ENCODE measurements at places on chromosomes 3 and 15.

DNA sequence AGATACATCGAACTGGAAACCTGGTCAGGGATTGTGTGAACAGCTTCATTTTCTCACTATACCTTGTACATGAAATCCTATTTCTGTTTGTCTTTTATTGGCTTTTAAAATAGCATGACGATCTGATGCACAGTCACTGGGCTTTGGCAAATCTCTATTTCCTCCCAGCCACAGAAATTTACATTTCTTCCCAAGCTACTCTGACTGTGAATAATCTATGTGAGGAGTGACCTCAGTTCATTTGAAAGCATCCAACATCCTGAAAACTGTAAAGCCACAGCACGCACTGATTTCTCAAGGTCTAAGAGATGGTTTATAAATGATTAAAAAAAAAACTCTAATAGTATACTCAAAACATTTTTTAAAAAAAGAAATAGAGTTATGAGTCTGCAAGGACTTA lies 450.3 kb downstream of the IL5RA start:
- no peak for DNase-seq

- no peak for DNase-seq
Observed at GRCh38 chr3:69343875-69344274, 42.0 kb downstream of the FRMD4B start.

- DNase-seq = no peak
Observed at GRCh38 chr15:72338617-72339321, 18.8 kb upstream of the CELF6 start.

DNA sequence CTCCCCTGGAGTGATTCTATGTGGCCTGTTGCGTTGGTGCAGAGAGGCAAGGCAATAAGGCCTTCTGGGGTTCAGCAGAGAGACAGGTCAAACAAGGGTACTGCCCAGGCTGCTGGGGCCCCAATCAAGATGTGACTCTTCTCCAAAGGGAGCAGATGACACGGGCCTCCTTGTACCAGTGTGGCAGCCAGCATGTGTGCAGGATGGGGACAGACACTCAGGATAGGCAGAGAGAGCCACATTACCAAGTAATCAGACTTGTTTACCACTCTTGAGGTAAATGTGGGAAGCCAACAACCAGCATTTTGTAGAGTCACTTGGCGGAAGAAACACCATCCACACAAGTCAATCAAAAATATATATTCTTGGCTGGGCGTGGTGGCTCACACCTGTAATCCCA lies 95.3 kb upstream of the DLG1 start:
- no peak for DNase-seq

- DNase-seq = no peak
Observed at GRCh38 chr3:6860954-6861624, at the start of gene GRM7. Gene GRM7, plus strand, starts transcription at chr3:6861115.

DNA sequence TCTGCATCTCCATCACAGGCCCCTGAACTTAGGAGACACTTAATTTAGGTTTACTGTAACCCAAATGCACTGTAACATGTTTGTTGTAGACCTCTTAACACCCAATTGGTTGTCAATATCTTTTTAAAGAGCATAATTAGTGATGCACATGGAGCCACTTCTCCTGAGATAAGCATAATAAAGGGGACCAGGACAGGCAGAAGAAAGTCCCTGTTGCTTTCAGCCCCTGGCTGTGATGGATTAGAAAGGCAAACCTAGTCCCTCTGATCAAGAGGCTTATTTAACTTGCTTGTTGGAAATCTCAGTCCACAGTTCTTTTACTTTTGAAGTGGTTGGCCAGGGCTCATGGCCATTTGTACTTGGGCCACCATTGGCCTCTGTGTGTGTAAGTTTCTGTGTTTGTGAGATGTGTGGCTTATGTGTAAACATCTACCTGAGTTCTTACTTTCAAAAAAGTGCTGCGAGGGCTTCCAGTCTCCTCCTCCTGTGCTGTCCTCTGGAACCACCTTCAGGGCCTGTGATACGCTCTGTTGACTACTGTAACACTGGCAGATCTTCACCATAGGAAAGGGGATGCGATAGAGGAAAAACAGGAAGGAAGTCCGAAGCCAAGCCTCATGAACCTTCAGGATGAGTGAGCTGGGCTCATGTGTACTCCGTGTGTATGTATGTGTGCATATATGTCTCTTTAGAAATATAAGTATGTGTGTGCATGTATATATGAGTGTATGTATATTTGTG lies 136.2 kb downstream of the EPHB1 start:
- DNase-seq = no peak

- DNase-seq = no peak
Observed at GRCh38 chr3:79249701-79250100, 518.1 kb downstream of the ROBO1 start.

GRCh38 chr3:132659365-132660051 lies at the start of gene ACAD11:
Gene ACAD11, minus strand, starts transcription at chr3:132659809. Its CDS starts 58 bp downstream, at chr3:132659751.
- DNase-seq = peak; percentile 61

- DNase-seq = no peak
Observed at GRCh38 chr3:171700157-171700556, 110.1 kb downstream of the PLD1 start.

- no peak for DNase-seq
Observed at GRCh38 chr15:101043911-101044624, 124.9 kb downstream of the LRRK1 start.

DNA sequence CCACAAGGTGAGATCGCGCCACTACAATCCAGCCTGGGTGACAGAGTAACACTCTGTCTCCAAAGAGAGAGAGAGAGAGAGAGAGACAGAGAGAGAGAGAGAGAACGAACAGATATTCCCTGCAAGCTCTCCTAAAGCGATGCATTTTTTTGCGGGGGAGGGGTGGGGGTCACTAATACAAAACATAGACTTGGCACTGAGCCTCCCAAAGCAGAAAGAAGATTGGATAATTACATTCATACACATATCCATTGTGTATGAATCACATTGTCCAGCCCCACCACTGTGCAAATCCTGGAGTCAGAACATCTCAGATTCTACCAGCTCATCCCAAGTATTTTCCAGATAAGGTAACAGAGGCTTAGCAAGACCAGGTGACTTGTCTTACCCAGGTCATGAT lies 459.9 kb downstream of the MAGI1 start:
- DNase-seq = no peak

- DNase-seq = no peak
Observed at GRCh38 chr3:178048768-178049167, 487.5 kb upstream of the KCNMB2 start.

GRCh38 chr3:166688665-166689064 lies 691.4 kb downstream of the ZBBX start:
- DNase-seq = no peak

GRCh38 chr15:76011627-76012551 lies at the start of gene NRG4:
Gene NRG4, minus strand, starts transcription at chr15:76012424. Its CDS starts 1,194 bp downstream, at chr15:76011230.
- no peak for DNase-seq

GRCh38 chr3:39216176-39216790 lies 23.9 kb upstream of the XIRP1 start:
- no peak for DNase-seq

GRCh38 chr3:8759038-8759707 lies 10.2 kb downstream of the OXTR start:
- no peak for DNase-seq

DNA sequence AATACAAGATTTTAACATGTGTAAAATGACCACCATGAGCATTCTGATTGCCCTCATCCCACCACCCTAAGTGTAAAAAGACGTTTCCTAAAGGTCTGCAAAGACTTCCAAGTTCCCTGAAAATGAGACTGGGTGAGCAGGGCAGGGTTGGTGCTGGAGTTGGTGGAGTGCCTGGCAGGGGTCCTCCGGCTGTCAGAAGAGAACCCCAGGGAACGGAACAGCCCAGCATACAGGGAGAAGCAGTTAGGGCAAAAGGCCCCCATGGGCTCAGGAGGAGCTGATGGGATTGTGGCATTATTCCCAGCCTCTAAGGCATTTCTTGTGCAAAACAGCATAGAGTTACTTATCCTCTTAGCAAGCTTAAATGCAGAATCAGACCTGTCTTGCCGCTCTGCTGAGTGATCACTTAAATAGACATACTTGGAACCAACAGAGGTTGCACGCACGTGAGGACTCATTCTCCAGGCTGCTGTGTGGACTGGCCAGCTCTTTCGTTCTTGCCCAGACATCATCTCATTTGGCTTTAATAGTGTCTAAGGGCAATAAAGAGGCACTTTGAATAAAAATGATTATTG lies 36.0 kb downstream of the XYLB start:
- no peak for DNase-seq

DNA sequence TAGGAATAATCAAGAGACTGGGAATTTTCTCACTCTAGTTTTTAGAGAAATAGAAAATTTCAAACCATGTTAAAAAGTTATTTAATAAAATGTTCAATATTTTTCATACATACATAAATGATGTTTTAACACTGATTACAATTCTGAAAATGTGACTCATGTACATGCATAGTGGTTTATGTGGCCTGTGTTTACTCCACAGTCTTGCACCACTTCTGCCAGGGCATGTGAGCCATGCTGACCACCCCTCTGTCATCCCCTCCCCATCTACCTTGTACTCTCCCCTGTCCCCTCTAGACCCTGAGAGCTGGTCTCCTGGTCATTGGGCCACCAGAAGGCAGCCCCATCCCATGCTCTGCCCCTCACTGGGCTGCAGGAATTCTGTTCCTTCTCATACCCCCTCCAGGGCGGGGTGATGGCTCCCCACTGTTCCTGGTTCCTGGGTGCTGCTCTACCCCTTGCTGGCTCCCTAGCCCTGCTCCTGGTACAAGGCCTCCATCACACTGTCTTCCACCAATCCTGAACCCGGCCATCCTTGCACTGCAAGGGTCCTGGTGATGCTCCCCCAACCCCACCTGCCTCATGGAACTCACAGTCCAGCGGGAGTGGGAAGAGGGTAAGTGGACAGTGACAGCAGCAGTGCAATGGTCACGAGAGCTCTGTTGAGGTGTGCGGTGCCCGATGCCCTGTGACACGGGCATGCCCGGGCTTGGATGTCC lies 24.2 kb upstream of the SLC41A3 start:
- DNase-seq = no peak

- no peak for DNase-seq
Observed at GRCh38 chr15:85128621-85129020, 147.0 kb downstream of the PDE8A start.

DNA sequence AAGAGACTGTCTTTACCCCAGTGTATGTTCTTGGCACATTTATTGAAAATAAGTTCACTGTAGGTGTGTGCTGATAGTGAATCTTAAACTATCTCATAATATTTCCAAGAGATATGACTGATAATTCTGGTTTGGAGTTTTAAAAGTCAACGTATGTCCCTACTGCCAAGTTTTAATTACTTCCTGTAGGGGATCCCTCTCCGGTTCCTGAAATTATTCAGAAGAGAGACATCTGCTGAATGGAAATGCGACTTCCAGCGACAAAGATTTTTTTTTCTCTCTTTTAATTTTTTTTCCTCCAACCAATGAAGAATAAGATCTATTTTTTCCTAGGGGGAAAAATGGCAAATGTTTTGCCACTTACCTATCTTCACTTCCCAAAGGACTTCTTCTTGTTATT lies 498.9 kb upstream of the TGFBR2 start:
- DNase-seq = no peak

DNA sequence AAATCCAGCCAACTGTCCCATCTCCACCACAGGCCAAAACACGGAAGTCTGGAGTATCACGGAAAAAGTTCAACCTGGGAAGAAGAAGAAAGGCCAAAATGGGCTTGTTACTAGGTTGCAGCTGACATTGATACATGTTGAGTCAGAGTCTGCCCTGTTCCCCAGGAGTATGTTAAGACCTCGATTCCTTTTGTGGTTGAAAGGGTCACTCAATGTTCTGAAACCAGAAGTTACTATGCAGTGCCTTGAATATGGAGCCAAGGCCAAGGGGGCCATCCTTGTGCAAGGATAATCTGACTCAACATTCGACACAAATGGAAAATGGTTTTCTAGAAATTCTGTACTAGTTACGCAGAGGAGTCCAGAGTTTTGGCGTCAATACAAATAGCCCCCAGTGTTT lies 104.2 kb downstream of the DGKG start:
- no peak for DNase-seq

DNA sequence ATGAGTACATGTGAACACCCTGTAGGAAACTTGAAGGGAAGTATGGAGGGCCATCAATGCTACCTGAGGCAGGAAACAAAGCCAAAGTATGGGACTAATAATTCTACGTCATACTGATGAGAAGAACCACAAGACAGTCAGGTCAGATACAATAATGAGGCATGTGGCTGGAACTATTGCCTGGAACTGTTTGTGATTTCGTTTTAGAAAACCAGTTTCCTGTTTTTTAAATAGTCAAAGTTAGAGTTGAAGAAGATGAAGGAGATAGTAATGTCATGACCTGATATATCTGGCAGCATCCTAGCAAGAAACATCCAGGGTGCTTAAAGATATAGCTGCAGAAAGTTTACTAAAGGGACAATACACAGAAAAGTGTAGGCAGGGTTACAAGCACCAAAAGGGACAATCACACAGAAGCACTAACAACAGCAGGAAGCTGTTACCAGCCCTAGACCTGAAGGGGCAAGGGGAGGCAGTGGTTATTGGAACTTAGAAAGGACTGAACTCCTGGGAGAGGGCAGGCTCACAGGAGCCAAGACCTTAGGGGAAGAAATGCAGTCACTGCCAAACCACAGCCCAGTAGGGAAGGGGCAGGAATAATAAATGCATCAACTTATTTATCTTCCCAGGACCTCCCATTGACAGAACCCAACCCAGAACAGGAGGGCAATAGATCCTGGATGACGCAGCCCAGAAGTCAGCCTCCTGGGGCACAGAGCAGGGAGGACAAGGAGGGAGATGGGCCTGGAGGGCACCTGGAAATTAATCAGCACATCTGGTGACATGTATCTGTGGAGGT lies 302.1 kb upstream of the STT3B start:
- DNase-seq = no peak

DNA sequence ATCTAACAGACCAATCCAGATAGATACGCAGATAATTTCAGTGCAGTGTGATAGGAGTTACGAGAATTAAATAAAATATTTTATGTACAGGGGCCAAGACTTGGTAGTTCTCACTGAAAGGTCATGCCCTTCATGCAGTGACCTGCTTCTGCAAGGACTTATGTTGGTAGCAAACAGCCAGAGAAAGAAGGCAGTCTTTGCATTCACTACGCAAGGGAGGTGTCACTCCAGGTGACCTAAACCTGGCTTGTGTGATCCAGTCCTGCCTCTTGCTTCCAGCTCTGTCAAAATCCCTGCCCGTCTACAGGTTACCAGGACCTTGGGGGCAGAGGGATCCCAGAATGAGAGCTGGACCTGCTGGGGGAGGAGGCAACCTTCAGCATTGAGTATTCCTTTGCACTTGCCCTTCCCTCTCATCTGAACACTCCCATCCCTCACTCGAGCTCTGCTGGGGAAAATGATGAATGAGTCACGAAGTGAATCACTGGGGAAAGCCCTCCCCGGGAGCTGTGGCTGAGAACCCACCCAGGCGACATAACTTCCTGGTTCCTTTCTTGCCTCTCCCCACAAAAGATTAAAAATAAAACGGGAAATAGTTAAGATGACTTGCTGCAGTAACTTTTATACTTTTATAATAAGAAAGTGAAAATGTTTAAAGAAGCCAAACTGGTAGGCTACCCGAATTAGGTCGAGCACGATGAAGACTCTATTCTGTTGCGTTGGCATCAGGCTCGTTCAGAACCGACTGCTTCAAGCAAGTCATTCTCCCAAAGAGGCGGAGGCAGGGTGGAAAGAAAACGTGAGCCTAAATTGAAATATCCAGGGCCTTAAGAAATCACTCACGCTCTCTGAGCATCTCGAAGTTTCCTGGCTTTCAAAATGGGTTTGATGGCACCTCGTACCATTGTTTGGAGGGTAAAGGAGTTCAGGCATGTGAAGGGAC lies 216.1 kb downstream of the SLCO3A1 start:
- no peak for DNase-seq

GRCh38 chr3:187064210-187065115 lies 74.8 kb downstream of the RPL39L start:
- no peak for DNase-seq
